CD4-positive, alpha-beta T cell treated with Interleukin-21 for 1 hour (primary cell): ENCODE measurements at places on chromosomes 4 and X.

GRCh38 chrX:10841579-10841978, 221.2 kb upstream of the MID1 start:
- no peak for DNase-seq

DNA sequence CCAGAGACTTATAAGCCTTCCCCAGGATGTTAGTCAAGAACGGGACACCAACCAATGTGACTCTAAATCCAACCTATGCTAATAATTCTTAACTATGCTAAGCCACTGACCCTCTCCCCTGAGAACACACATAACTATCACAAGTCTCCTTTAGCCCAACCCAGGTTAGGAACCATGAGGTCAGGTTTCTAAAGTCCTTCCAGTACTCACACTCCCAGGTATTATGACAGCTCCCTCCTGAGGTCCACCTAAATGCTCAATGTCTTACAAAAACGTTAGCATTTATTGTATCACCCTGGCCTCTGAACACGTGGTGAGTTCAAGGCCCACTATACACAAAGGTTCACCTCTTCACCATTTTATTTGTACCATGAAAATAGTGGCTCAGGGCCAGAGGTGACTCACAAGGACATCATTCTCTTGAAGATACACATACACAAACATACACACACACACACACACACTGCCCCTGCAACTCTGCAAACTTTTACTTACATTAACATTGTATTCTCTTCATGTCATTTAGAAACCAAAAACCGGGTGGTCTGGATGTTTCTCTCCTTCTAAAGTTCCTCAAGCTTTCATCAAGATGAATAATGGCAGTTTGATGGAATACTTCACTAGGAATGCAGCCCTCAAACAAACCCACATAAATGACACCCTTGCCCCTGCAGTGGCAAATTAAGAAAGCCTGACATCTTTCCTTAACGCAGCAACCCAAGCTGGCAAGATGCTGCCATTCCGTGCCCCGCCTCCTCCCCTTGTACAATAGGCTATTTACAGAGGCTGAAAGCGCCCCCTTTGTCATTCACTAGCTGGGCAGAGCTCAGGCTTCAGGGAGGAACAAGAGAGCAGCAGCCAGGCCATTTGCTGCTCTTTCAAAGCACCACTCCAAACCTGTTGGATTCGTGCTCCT, 17.7 kb downstream of the ACSL1 start:
- DNase-seq = no peak

- no peak for DNase-seq
Observed at GRCh38 chr4:87476934-87477333, 52.2 kb downstream of the SPARCL1 start.

GRCh38 chr4:156673483-156673882, 298.1 kb downstream of the PDGFC start:
- no peak for DNase-seq

DNA sequence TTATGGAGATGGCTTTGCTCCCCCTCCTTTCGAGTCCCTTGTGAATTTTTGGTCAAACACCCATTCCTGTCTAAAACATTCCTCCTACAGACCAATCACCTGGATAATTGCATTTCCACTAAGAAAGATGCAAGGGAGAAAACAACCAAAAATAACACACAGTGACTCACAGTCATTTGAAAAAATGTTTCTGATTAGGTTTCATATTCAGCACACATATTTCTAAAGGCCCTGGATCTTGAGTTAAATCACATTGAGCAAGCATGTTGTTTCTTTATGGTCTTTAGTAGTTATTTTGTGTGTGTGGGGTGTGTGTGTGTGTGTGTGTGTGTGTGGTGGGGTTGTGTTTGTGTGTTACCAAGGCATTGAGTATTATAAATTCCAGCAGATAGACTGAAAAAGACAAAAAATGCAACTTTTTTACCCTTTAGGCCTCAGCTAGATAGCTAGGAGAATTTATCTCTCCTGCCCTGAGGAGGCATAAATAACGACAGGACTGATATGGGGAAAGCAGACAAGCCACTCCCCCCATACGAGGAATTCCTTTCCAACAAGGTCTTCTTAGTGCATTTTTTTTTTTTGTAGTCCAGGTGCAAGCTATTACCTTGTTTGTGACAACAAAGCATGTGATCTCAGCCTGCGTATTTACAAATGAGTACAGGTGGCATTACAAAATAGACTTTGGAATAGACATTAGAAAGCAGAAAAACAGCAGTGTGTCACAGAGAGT, 265.4 kb upstream of the ADGRL3 start:
- DNase-seq = no peak

DNA sequence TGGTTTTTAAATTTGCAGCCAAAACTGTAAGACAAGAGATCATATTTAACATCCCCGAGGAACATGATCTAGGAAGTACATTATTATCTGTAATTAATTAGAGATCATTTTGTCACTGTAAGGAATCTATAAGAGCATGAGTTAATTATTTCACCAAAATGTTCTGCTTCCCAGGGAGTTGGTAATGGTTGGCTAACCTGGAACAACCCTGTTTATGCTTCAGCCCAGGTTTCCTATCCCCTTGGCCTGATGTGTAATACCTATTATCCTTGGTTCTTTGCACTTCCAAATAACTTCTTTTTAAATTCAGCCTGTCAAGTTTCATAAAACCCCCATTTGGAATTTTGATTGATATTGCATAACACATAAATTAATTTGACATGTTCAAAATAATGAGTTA, 6.4 kb upstream of the MTNR1A start:
- no peak for DNase-seq

DNA sequence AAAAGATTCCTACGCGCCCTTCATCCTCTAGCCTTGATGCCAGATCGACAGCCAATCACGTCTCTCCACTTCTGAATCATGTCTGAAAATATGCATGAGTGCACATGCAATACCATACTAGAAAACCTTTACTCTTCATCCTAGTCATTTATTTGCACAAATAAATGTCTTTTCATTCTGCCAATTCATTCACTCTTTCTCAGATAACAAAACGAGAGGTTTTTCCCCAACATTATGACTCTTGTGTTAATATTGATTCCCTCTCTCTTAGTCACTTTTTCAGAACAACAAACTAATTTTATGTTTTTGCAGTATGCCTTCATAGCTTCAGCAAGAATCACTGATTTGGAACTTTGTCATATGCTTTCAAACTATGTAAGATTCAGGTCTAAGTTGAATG, 549.4 kb upstream of the GALNT7 start:
- no peak for DNase-seq

DNA sequence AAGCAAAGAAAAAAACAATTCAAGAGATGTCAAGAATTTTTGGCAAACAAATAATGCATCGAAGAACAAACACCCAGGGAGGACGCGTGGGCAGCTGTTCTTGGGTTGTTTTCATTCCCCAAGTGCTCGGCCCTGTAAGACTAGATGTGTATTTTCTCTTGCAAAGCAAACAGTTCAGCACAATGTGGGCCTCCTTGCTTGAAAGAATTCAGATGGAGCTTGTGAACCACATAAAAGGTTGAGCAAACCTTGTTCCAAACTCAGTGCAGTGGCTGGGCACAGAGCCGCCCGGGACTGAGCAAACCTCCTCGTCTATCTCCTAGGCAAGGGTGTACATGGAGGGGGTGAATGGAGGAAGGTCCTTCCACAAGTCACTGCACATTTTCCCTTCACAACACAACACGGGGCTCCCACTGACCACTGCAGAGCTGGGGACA, 82.4 kb downstream of the HTRA3 start:
- no peak for DNase-seq

- no peak for DNase-seq
Observed at GRCh38 chr4:7971159-7971631, 31.5 kb upstream of the AFAP1 start.

- no peak for DNase-seq
Observed at GRCh38 chrX:12891915-12892506, 14.4 kb upstream of the TLR8 start.
